ENCODE measurements at places on chromosomes 7 and 10.

GRCh38 chr10:8656261-8656660 lies 601.8 kb downstream of the GATA3 start:
- no peak for DNase-seq

DNA sequence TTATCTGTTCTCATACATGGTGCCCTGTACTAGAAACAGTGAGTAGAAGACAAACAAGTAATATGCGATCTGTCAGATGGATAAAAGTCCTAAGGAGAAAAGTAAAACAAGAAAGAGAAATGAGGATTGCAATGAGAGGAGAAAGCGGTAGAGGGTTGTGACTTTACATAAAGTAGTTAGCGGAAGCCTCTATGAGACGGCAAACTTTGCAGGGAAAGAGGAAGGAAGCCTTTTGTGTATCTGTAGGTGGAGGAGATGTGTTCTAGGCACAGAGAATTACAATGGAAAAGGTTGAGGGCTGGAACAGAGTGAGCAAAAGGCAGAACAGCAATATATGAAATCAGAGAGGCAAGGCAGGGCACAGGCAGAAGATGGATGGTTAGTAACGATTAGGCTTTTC lies 150.4 kb upstream of the SEMA3E start:
- DNase-seq = no peak

GRCh38 chr10:104330168-104331110 lies 7.8 kb downstream of the ITPRIP start:
- no peak for DNase-seq

DNA sequence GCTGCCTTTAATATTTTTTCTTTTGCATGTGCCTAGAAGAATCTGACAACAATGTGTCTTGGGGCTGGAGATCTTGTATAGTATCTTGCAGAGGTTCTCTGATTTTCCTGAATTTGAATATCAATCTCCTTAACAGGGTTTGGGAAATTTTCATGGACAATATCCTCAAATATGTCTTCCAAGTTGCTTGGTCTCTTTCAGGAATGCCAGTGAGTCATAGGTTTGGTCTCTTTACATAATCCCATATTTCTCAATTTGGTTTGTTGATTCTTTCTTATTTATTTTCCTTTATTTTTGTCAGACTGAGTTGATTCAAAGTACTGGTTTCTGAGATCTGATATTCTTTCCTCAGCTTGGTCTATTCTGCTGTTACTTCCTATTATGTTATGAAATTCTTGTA lies 208.7 kb upstream of the GLI3 start:
- DNase-seq = no peak

- no peak for DNase-seq
Measured at GRCh38 chr7:121451367-121452094, 55.4 kb upstream of the FAM3C start.

DNA sequence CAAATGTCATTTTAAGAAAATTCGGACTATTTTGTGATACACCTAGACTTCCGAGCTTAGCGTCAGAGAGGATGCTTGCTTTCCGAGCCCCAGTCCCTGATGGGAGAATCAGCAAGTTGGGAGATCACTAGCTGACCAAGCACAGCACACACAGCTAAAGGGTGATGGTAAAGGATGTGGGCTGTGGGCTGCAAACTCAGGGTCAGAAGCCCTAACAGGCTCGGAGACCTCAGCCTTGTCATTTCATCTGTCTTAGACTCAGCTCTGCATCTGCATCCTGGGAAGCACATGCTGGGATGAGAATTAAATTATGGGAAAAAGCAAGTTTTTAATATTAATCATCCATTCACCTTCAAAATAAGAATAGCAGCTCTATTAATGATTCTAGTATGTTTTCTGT lies 3.3 kb downstream of the CUBN start:
- no peak for DNase-seq

- DNase-seq = no peak
Measured at GRCh38 chr10:89164080-89164479, 43.0 kb downstream of the CH25H start.

GRCh38 chr10:43199088-43199683 lies 60.9 kb downstream of the CSGALNACT2 start:
- no peak for DNase-seq
